ENCODE measurements at places on chromosomes 2 and 18. TPM values are rescaled to one million over a fixed set of nuclear protein-coding genes. Genes with fewer than 3 reads are reported as not detected.

- DNase-seq = no peak
These were observed 787.9 kb upstream of the FANCL start for GRCh38 chr2:59029058-59029457.

The ZNF521 gene
- 19.9 TPM for total RNA-seq

DNA sequence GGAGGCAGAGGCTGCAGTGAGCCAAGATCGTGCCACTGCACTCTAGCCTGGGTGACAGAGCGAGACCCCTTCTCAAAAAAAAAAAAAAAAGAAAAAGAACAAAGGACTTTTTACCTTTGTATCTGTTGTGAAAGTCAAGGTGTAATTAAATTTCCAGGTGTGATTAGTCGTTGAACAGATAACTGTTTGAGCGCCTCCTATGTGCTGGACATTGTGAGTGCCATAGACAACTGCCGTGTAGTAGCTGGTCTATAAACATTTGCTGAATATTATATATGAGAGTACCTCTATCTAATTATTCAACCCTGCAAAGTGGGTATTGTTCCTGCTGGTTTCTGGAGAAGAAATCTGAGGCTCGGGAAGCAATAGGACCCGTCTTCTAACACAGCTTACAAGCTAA, 71.8 kb downstream of the ASAP2 start:
- no peak for DNase-seq

- no peak for DNase-seq
These were observed 1.7 kb upstream of the FOSL2 start for GRCh38 chr2:28390746-28391563.

The CREG2 gene
- total RNA-seq = 7.1 TPM

DNA sequence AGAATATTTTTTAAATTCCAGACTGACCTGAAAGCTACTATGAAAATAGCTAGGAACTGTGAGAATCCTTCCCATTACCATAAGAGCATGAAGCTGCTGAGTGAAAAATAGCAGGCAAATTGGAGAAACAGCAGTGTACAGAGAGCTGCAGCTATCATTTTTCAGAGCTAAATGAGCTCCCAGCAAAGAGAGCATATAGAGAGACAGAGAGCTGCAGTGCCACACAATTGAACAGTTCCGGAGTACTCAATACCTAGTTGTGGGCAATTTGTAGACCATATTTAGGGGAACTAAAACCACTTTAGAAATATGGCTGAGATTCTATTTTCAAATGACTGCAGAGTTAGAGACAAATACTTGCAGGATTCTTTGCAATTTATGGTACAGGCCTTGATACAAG, 645.3 kb downstream of the STK39 start:
- DNase-seq = no peak

All from HT1080 (cell line).